ENCODE measurements at places on chromosomes 7 and 10.

- no peak for DNase-seq
These were observed 8.4 kb upstream of the CCNY start for GRCh38 chr10:35327790-35328403.

- no peak for DNase-seq
These were observed 7.8 kb upstream of the TARP start for GRCh38 chr7:38281266-38281665.

- no peak for DNase-seq
These were observed 220.0 kb upstream of the SEMA3C start for GRCh38 chr7:81138870-81139269.

- DNase-seq, result no peak
These were observed 106.6 kb downstream of the ADAM22 start for GRCh38 chr7:88040694-88041093.

DNA sequence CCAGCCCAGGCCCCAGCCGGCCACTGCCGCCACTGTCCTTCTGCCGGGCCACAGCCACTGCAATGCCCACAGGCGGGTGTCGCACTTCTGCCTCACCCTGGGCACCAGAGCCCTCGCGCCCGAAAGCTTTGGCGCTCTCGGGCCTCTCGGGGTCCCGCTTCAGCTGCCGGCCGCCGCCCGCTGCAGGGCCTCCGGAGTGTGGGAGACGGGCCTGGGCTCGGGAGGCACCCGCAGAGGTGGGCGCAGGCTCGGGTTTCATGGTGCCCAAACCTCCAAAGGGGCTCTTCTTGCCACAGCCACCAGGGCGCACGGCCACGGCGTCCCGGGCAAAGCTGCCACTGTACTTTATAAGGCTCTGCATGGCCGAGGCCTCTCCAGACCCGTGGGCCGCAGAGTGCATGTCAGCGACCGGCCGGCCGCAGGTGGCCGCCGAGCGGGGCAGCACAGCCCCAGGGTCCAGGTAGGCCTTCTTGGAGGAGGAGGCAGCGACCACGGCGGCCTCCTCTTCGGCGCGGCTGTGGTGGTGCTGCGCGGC lies 35.9 kb downstream of the TNRC18 start:
- DNase-seq, result no peak

GRCh38 chr10:26805567-26806245 lies 55.1 kb downstream of the ABI1 start:
- no peak for DNase-seq
